ENCODE measurements at places on chromosomes 16 and 17.

DNA sequence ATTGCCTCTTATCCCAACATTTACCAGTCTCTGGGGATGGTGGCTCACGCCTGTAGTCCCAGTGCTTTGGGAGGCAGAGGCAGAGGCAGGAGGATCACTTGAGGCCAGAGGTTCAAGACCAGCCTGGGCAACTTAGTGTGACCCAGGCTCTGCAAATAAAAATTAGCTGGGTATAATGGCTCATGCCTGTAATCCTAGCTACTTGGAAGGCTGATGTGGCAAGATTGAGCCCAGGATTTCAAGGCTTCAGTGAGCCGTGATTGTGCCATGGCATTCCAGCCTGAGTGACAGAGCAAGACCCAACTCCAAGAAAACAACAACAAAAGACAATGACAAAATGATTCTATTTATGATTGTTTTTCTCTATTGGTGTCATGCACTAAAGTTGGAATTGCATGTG lies 244.9 kb downstream of the RBFOX1 start:
- no peak for DNase-seq

DNA sequence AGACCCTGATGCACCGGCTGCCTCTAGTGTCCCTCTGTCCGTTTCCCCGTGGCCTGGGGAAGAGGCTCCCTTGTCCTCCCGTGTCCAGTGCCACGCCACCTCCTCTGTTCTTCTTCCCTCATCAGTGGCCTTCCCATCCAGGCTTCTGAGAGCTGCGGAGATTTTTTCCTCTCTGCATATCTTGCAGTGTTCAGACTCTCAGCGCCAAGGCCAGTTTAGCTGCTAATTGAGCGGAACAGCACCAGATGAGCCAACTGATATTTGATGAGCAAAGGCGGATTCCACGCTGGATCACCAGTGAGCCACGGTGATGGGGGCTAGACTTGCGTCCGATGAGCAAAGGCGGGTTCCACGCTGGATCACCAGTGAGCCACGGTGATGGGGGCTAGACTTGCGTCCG lies 257.6 kb downstream of the FOXL1 start:
- no peak for DNase-seq

GRCh38 chr16:979859-980594 lies 1.5 kb upstream of the SOX8 start:
- no peak for DNase-seq

- no peak for DNase-seq
Measured at GRCh38 chr16:88503771-88504488, 50.9 kb downstream of the ZFPM1 start.

DNA sequence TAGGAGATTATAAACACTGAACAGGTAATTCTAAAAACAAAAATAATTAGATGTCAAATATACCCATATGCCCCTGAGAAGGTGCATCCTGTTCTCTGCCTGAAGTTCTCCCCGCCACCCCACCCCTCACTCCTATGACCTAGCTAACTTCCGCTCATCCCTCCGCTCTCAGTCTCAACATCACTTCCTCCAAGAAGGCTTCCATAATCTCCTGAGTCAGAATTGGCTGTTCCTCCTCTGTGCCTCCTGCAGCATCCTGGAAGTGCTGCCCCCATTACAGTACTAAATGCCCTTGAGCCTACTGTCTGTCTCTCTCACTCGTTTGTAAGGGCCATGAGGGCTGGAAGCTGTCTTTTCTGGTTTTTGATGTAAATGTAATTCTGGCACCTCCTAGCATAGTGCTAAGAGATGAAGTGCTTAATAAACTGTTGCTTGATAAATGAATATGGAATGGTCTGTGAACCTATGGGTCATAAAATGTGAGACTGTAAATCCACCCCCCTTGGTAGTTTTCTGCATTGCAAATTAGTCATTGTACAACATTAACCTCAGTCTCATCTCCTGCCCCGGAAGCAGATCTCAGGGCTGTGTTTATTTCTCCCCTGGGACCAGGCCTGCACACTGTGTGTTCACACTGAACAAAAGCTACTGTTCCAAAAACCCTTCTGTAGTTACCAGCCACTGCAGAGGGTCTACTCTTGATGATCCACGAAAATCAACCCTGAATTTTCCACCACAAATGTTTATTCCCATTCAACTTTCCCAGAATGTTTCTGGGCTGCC lies 3.9 kb upstream of the MYO1D start:
- no peak for DNase-seq

GRCh38 chr16:87490096-87490798 lies 2.6 kb downstream of the ZCCHC14 start:
- no peak for DNase-seq

DNA sequence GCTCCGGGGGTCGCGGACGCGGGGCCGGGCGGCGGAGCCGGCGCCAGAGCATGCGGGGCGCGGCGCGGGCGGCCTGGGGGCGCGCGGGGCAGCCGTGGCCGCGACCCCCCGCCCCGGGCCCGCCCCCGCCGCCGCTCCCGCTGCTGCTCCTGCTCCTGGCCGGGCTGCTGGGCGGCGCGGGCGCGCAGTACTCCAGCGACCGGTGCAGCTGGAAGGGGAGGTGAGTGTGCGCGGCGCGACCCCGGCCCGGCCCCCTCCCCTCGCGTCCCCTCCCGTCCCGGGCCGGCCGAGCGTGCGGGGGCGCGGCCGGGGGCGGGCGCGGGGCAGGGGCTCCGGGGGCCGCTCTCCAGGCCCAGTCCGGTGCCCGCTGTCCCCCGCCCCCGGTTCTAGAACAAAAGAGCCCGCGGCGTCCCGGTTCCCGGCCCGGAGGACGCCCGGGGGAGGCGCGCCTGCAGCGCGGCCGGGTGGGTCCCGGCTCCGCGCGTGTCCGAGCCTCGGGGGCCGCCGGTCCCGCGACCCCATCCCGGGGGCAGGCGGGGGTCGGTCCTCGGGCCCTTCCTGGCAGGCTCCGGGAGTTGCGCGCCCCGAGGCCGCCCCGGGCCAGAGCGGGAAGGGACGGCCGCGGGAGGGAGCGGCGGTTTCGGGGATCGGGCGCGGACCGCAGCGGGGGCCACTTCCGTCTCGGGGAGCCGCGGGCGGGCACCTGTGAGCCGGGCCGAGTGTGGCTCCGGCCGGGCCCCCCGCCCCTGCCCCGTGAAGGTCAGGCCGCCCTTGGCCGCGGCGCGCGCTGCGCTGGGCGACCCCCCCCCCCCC lies 563 bp downstream of the METRNL start:
- DNase-seq = no peak

DNA sequence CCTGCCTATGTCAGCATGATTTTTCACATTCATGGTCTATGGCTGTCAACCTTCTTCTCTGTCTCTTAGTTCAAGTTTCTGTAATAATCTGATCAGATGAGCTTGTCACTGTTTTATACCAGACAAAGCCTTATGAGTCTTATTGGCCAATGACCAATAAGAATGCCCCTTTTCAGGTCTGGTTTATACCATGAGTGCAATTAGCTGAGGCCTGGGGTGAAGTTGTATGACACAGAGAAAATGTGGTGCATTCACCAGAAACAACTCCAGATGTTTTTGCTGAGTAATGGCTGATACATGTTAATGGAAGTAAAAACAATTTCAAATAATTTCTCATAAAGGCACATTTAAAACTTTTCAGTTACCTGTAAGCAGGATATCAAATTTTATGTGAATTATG lies 218.6 kb upstream of the CDH8 start:
- no peak for DNase-seq

DNA sequence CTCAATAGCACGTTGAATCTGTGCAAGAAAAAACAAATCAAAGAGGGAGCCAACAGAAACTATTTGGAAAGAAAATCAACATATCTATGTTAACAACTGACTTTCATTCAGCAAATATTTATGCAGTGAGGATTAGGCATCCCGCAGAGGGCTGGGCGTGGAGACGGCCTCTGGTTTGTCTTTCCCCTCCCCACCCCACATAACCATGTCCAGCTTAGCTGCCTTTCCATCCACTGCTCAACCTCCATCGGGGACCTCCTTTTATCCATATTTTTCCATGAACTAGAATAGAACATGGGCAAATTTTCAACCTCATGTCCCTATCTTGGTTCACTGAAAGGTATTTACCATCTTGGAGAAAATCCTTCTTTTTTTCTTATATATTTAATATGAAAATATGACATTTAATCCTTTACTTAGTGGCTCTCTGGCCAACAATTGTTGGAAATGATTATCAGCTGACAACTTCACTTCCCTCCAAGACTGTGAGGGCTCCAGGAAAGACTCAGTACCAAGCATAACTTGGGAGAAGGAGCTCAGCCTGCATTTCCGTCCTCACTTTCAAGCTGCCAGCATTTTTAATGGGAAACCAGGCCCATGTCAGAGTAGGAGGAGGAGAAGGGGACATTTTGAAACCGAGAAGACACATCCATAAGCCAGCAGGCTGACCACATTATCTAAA lies 462.6 kb upstream of the MAF start:
- DNase-seq = no peak

GRCh38 chr16:84599521-84600202 lies 18.2 kb downstream of the COTL1 start:
- DNase-seq = peak; percentile 82

DNA sequence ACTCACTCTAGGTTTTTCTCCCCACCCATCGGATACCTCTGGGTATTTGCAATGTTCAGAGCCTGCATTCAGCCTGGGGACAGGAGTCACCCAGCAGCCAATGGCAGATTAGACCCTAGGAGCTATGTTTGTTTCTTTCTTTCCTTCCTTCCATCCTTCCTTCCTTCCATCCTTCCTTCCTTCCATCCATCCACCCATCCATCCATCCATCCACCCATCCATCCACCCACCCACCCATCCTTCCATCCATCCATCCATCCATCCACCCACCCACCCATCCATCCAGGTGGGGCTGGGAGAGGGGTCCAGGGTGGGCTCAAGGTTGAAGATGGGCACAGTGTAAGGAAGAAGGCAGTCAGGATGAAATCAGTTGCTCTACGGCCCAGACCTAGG lies 39.9 kb downstream of the TIMM22 start:
- no peak for DNase-seq

- DNase-seq = no peak
Measured at GRCh38 chr17:62819511-62820221, 11.6 kb upstream of the MARCHF10 start.

DNA sequence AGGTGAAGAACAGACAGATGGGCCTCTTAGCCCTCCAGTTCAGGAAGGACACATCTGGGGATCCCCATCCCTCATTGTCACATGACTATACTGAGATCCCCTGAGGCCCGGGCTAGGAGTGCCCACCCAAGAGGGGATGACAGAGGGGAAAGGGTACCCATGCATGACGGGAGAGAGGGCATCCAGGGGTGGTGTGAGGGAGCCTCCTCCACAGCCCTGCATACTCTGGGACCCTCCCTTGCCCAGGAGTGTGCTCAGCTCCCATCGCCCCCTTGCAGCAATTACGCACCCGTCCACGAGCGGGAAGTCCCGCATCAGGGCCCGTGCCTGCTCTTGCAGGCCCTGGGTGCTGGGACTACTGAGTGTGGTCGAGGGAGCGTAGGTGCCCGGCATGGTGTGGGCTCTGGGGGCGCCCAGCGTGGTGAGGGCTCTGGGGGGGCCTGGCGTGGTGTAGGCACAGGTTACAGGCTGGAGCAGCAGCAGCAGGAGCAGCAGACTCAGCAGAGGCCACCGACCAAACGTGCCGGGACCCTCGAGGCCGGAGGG lies 6.5 kb downstream of the DPEP2 start:
- no peak for DNase-seq

DNA sequence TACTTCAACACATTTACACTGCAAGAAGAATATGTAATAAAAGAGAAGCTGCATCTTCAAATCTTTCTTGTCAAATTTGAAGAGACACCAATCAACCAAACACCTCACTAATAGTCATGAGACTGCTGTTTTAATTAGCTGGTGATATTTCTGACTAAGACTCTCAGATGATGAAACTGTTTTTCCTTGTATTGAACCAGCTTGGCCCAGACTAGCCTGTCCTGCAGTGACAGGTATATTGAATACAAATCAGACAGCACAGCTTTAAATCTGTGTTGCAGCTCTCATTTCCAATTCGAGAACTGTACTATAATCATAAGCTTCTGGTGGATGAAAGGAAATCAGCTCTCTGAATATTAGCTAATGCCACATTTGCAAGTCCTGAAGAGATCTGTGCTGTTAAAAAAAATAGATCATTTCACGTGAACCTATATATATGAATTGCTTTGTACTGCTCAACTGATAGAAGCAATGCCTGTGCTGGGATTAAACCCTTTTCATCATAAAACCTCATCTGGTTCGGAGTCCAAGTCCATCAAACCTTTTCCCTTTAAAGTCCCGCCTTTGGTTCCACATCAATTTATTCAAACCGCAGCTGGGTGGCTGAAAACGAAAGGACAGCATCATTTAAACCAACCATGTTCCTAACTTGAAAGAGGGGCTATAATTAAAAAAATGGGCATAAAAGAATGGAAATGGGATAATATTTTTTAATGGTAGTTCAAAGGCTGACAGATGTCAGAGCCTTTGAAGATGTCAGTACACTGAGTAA lies 306.2 kb downstream of the CEP112 start:
- DNase-seq = no peak
